Urinary bladder (tissue), 4 donors: ENCODE measurements at places on chromosomes 13 and 19. TPM values are rescaled to one million over a fixed set of nuclear protein-coding genes. Genes with fewer than 3 reads are reported as not detected.

- DNase-seq, result no peak
Measured at GRCh38 chr13:78160793-78161192, 242.2 kb upstream of the EDNRB start.

DNA sequence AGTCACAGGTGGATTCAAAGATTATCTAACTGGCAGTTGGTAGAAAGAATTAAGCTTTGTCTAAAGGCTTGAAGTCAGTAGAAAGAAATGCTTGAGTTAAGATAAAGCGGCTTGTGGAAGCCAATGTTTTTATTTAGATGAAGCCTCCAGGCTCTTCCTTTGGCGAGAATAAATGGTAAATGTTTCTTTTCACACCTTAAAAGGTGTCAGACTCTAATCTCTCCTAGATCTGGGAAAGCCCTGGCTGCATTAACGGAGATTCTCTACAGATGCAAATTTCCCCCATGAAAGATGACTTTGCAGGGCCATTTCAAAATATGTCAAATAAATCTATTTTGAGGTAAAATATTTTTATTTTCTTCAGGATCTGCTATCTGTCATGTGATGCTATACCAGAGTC lies 37.8 kb upstream of the PCCA start:
- no peak for DNase-seq

C19orf38 gene
- polyA plus RNA-seq, result 2.4 TPM

DNA sequence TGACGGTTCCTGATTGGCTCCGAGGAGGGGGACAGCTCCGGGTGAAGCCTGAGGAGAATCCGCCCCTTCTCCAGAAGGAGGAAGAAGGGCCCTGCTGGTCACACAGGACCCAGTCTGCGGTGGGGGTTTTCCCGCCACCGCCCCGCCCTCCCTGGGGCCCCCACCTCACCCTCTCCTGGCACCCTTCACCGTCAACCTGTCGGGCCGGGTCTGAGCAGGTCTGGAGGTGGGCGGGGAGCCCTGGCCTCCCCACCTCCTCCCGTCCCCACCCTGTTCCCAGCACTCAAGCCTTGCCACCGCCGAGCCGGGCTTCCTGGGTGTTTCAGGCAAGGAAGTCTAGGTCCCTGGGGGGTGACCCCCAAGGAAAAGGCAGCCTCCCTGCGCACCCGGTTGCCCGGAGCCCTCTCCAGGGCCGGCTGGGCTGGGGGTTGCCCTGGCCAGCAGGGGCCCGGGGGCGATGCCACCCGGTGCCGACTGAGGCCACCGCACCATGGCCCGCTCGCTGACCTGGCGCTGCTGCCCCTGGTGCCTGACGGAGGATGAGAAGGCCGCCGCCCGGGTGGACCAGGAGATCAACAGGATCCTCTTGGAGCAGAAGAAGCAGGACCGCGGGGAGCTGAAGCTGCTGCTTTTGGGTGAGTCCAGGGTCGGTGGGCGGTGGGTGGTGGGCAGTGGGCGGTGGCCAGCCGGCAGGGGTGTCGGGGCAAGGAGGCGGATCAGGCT lies at the start of gene GNA15:
TSS of gene GNA15 (plus strand) at position 73 of the 723 bp plus-strand sequence. CDS start at position 491, 418 bp downstream.
- DNase-seq, result no peak

- no peak for DNase-seq
Measured at GRCh38 chr13:30409886-30410704, 12.2 kb upstream of the UBE2L5 start.
